ENCODE measurements at places on chromosomes 2 and 18.

DNA sequence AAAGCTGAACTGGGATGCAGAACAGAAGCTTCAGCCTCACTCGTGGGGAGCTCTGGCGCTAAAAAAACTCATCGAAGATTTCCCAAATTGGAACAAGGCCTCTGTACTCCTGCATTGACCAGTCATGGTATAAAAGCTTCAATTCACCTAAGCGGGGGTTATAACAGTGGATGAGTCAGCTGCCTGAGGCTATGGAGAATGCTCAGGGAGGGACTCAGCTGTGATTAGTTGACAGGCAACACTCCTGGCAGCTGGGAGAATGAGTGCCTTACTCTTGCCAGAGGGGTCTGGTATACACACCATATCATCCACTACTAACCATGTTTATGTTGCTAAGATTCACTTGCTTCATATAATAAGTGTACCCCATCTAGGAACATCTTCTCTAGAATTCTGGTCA lies 350.6 kb upstream of the VRK2 start:
- DNase-seq, result no peak

- DNase-seq, result no peak
These were observed 37.2 kb upstream of the GNAL start for GRCh38 chr18:11651899-11652298.

DNA sequence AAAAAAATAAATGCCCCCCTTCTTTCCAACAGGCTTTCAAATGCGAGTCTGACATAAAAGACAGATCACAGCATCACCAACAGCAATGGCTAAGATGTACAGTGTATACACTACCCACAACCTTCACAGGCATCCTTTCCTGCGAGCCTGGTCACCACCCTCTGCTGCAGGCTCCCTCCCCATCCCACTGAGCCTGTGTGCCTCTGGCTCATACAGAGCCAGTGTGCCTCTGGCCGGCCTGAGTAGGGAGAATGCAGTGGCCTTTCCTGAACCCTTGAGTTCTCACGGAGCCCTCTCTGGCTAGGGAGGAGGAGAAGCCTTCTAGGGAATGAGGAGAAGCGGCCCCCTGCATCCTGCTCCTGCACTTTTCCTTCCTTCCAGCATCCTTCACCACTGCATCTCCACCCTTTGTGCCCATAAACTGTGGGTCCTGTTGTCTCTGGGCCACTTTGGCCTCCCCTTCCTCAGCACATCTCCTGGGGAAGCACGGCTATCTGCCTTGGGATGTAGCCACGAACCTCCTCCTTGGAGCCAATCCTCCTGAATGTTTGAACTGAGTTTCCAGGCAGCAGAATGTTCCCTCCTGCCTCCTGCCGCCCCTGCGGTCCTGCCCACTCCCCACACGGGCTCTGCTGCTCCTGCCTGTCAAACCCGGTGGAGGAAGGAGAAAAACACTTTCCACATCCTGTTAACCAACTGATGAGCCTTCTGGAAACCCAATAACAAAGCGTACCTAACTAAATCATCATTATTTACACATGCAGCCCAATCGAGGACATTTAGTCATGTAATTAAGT lies 22.5 kb downstream of the GYPC start:
- DNase-seq, result no peak

DNA sequence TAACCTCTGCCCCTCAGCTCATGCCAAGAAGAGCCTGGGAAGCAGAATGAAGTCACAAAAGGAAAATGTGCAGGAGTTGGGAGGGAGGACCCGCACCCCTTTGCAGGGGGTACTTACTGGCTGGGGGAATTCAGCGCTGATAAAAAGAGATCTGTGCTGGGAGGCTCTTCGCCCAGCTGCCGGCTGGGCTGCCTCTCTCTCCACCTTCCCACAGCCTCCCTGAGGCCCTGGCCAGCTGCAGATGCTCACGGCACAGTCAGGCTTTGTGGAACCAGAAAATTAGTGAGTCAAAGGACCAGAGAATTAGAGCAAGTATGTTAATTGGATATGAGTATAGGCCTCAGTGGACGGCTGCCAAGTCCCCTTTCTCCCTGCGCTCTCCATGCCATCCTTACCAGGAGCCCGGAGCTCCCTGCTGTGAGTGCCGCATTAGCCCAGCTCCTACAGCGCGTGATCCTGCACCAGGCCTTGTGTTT lies 181.7 kb upstream of the SH3BP4 start:
- no peak for DNase-seq

GRCh38 chr2:67213270-67213670 lies 183.9 kb upstream of the ETAA1 start:
- no peak for DNase-seq

DNA sequence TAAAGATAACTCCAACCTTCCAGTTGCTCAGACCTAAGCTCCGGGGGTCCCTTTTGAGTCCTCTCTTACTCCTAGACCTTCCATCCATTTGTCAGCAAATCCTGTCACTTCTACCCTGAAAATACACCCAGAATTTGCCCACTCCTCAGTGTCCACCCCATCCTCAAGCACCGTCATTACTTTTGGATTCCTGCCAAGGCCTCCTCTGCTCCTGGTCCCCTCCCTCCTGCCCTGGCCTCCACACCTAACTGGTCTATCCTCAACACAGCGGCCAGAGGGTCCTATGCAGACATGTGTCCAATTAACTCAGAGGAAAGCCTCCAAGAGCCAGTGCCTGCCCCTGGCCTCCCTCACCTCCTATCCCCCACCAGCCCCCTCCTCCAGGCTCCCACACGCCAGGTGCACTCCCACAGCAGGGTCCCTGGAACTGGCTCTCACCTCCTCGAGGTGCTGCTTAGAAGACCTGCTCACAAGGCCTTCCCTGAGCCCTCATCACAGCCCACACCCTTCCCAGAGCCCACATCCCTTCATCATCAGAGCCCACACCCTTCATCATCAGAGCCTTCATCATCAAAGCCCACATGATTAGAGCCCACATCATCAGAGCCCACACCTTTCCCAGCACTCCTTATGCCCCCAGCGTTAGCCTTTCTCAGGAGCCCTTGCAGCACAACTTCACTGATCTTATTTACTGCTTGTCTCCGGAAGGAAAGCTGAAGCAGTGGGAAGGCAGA lies 20.4 kb downstream of the FAM178B start:
- DNase-seq, result no peak

GRCh38 chr2:151114874-151115273 lies 146.8 kb downstream of the RBM43 start:
- DNase-seq, result no peak

- DNase-seq, result peak; percentile 8
These were observed 20.0 kb upstream of the RESP18 start for GRCh38 chr2:219352448-219353023.

GRCh38 chr2:26477911-26478253 lies at the start of gene OTOF:
Gene OTOF, minus strand, starts transcription at chr2:26478124.
- DNase-seq, result no peak

GRCh38 chr2:149167001-149167780 lies 128.7 kb downstream of the LYPD6B start:
- peak; percentile 29 for DNase-seq

GRCh38 chr2:43648994-43649701 lies 12.1 kb downstream of the PLEKHH2 start:
- no peak for DNase-seq

DNA sequence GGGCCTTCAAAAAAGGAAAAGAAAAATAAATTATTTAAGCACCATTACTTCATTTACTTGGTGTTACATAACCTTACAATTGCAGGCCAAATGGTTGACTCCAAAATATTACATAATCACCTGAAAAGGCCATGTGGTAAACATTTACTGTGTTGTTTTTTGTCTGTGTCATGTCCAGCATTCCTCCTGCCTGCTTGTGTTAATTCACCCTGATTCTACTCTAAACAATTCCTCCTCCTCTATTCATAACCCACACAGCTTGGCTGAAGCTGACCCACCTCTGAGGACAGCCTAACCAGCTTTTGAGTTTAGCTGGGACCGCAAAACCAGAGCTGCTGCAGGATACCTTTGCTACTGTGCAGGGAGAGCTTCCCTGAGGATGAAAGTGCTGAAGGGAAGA lies 35.4 kb downstream of the TMX3 start:
- DNase-seq, result no peak

DNA sequence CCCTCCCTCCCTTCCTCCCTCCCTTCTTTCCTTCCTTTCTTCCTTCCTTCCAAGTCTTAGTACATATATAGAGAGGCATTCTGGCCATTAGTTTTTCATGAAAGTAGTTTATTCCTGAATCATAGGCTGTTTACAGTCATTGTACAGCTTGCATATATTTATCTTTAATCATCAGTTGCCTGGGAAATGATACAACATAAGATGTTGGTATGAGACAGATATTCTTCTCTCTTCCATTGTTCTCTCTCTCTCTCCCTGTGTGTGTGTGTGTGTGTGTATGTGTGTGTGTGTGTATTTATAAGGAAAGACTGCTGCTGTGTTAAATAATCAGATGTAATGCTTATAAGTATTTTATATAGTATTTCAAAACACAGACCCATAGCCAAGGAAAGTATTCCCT lies 289.8 kb upstream of the UBE2E3 start:
- no peak for DNase-seq

Data from T-helper 22 cell (primary cell).